Thoracic aorta (tissue), 2 donors: ENCODE measurements at places on chromosomes 2 and 18.

- DNase-seq = no peak
Measured at GRCh38 chr2:140593132-140593531, 1537.7 kb downstream of the LRP1B start.

DNA sequence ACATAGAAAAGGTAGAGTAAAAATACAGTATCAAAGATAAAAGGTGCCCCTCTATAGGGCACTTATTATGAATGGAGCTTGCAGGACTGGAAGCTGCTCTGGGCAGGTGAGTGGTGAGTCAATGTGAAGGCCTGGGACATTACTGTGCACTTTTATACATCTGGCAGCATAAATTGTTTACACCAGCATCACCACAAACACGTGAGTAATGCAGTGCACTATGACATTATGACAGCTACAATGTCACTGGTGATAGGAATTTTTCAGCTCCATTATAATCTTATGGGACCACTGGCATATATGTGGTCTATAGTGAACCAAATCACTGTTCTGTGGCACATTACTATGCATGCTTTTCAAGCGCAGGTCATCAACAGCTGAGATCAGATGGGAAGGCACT lies 48.1 kb downstream of the TPGS2 start:
- no peak for DNase-seq

GRCh38 chr2:165594935-165595255 lies 125.4 kb downstream of the CSRNP3 start:
- no peak for DNase-seq

- DNase-seq = no peak
Measured at GRCh38 chr2:2843969-2844548, 513.0 kb upstream of the MYT1L start.

GRCh38 chr18:22683196-22683676 lies 249.9 kb upstream of the RBBP8 start:
- DNase-seq = no peak

GRCh38 chr2:227577555-227577954 lies 21.1 kb upstream of the SCYGR2 start:
- DNase-seq = no peak

DNA sequence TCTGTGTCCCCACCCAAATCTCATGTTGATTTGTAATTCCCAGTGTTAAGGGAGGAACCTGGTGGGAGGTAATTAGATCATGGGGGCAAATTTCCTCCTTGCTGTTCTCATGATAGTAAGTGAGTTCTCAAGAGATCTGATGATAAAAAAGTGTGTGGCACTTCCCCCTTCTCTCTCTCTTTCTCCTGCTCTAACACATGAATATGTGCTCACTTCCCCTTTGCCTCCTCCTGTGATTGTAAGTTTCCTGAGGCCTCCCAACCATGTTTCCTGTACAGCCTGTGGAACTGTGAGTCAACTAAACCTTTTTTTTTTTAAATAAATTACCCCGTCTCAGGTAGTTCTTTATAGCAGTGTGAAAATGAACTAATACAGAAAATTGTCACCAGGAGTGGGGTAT lies 380.0 kb downstream of the MEIS1 start:
- no peak for DNase-seq

DNA sequence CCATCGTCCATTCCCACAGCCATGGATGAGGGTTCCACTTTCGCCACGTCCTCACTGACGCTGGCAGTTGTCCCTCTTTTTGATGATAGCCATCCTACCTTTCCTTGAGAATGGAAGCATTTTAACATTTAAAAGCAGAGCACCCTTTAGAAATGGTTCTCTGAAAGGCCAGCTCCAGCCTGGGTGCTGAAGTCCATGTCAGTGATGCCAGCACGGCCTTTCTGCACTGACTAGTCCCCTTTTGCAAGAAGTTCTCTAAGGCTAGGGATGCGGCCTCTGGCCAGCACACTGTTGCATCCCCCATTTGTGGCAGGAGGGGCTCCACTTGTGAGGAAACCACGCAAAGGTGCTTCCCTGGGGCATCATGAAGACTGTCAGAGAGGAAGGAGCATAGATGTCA lies 203.5 kb downstream of the MGAT5 start:
- no peak for DNase-seq

- no peak for DNase-seq
Measured at GRCh38 chr2:69185807-69186206, 172.8 kb downstream of the ANTXR1 start.

DNA sequence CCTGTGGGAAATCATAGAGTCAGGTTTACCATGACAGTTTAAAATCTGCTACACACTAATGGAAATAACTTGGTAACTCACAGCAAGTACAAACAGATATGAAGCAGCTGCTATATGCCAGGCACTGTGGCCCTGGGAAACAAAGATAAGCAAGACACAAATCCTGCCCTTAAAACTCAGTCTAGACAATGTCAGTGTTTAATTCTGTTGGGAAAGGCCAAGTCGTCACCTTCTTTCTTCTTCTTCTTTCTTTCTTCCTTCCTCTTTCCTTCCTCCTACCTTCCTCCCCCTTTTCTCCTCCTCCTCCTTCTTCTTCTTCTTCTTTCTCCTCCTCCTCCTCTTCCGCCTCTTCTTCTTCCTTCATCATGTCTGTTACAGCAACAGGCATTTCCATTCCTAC lies 26.8 kb downstream of the PLEK start:
- no peak for DNase-seq

DNA sequence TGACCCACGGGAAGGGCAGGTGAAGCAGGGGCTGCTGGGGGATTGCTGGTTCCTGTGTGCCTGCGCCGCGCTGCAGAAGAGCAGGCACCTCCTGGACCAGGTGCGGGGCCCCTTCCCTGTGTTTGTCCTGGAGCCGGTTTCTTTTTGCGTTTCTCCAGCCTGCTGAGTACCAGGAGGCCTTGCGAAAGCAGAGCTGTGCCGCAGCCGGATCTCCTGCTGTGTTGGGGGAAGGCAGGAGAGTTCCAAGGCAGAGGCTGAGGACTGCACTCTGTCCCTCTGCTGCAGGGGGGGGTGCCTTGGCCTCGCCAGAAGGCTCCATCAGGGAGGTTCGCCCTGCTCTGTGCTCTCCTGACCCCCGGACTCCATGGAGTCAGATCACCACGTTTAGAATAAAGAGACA lies 2.8 kb downstream of the CAPN10 start:
- no peak for DNase-seq

DNA sequence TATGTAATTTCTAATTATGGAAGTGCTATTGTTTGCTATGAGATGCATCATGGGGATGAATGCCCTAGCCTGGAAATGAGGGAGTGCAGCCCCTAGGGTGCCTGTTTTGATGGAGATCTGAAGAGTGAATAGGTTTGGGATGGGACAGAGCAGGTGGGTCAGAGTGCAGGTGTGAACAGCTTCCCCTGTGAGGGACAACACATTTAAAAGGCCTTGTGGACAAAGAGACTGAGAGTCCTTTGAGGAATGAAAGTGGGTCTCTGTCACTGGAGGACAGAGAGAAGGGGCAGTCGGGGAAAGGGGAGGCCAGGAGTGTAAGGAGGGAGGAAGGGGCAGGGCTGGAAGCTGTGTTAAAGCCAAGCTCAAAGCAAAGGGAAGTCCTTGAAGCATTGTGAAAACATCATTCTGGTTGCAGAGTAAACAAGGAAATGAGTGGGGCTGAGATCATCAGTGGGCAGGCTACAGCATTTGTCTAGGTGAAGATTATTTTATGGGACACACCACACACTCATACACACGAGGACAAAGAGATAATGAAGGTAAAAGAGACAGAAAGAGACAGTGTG lies 877.6 kb downstream of the SLC4A3 start:
- DNase-seq = no peak

- DNase-seq = no peak
Measured at GRCh38 chr18:76620321-76621170, 125.5 kb upstream of the ZNF516 start.

- DNase-seq = no peak
Measured at GRCh38 chr2:183359867-183360266, 235.6 kb downstream of the NUP35 start.

GRCh38 chr2:95346738-95347671 lies 49.9 kb downstream of the KCNIP3 start:
- DNase-seq = no peak

GRCh38 chr2:190482451-190482850 lies 52.1 kb downstream of the NEMP2 start:
- no peak for DNase-seq

GRCh38 chr18:36337679-36338402 lies 40.3 kb downstream of the FHOD3 start:
- no peak for DNase-seq

GRCh38 chr18:4536447-4536846 lies 81.3 kb upstream of the DLGAP1 start:
- DNase-seq = no peak

DNA sequence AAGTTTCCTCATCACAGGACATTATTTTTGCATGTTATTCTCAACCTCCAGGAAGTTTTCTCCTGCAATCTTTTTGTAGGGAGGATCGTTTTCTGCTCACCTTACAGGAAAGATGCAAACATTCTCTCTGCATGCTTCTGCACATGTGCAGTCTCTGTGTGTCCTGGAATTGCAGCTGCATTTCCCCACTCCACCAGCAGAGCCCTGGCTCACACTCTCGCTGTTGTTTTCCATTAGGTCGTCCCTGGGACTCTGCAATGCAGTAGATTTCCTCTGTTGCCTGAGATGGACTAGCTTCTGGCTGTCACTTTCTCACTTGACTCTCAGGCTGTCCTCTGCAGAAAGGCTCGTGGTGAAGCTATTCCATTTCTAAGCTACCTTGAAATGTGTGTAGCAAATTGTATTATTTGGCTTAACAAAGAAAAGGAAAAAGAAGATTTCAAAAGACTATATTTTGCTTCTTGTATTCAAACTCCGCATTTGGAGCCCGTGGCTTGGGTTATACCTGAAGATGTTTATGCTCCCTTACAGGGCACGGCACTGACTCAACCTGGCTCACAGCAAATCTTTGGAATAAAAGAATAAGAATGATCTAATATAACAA lies 346.7 kb downstream of the RAD51AP2 start:
- no peak for DNase-seq

GRCh38 chr18:58847383-58848071 lies 17.1 kb upstream of the ZNF532 start:
- DNase-seq = no peak

DNA sequence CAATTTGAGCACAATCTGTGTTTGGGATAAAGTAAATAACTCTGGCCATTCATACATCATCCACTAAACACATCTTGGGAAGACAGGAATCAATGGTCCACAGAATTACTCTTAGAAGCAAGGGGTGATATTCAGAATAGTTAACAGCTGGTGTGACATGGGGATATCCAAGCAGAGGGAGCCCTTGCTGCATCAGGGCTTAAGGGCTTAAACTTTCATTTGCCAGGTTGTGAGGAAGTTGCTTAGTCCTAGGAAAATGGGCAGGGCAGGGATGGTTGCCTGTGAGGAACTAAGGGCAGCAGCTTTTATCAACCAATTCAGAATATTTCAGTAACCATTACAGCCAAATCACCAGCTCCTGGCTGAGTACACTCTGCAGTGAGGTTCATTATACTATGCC lies 2.0 kb upstream of the ITGA6 start:
- DNase-seq = no peak

DNA sequence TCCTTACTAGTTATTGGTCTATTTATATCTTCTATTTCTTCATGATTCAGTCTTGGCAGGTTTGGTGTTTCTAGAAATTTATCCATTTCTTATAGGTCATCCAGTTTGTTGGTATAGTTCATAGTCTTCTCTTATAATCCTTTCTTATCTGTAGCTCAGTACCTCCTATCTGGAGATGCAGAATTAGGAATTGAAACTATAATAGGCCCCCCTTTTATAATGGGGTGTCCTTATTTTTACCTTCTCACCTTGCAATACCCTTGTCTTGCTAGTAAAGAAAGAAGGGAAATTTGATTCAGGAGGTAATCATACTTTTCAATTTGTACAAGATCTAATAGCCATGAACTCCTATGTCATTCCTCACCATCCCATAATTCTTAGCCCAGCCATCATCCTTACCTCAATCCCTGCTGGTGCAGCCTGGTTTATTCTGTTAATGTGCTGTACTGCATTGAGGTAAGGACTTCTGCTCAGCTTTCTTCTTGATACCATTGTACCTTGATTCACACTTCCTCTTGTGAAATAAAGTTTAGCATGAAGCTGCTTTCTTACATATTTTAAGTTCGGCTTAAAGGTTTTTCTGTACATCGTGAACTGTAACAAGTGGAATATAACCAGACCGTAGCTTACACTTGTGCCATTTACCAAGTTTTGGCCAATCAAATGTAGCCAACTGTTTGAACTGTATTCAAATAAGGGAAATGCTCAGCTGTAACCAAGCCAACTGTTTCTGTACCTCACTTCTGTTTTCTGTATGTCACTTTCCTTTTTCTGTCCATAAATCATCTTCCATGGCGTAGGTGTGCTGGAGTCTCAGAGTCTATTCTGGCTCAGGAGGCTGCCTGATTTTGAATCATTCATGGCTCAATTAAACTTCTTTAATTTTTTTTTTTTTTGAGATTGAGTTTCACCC lies 40.1 kb upstream of the PTH2R start:
- no peak for DNase-seq

GRCh38 chr18:72502671-72503431 lies 41.3 kb downstream of the CBLN2 start:
- DNase-seq = no peak

- DNase-seq = no peak
Measured at GRCh38 chr2:201842131-201842860, 36.0 kb downstream of the CDK15 start.

- no peak for DNase-seq
Measured at GRCh38 chr2:28068088-28068487, 177.6 kb downstream of the BABAM2 start.

DNA sequence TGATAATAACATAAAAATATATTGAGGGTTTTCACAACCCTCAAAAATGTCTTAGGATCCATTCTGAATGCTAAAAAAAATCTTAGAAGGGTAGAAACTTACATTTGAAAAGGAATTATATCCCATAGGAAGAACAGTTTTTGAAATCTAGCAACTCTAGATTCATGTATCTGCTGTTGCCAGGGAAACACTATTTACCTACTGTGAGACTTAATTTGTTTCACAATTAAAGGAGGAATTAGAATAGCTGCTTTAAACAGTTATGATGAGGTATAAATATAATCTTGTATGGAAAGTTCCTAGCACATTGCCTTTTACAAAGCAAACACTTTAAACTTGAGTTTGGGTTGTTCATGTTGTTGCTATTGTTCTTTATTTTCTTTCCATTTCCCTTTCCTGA lies 988.2 kb downstream of the SUCLG1 start:
- no peak for DNase-seq
